ENCODE measurements at places on chromosomes 3 and 15.

DNA sequence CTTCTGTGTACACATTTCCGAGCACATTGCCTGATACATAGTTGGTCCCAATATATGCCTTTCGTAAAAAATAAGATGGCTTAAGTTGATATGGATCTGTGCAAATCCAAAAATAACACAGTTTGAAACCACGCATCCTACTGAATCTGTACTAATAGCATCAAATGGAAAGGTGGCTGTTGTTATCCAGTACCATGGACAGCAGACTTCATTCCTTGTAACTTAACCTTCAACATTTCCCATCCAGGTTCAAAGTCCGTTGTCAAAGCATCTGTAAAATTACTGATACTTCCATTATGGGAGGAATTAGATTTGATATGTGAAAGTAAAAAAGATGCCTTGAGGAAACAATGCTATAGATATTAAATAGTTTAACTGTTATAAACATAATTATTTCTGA is 65.5 kb upstream of the C3orf49 start:
- no peak for DNase-seq

DNA sequence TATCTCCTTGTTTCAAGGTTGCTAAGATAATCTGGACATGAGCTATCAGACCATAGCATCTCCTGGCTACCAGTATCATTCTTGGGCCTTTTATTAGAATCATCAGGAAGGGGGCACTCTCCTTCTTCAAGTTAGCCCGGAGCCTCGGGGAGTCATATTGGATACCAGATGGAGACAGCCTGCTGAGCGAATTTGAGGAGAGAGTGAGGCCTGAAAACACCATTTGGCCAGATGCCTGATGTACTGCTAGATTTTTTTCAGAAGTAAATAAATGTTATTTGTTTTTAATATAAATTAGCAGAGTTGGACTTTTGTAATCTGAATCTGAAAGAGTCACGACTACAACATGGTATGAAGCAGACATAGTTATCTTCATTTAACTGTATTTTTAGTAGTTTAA is 848.6 kb downstream of the IGSF11 start:
- no peak for DNase-seq

GRCh38 chr15:35876762-35877161 is 330.8 kb upstream of the DPH6 start:
- no peak for DNase-seq

- no peak for DNase-seq
Observed at GRCh38 chr3:101857301-101857741, 8.0 kb downstream of the NFKBIZ start.

- no peak for DNase-seq
Observed at GRCh38 chr3:175258763-175259162, 399.6 kb downstream of the NAALADL2 start.

GRCh38 chr3:179174898-179175297 is 26.7 kb downstream of the PIK3CA start:
- no peak for DNase-seq

DNA sequence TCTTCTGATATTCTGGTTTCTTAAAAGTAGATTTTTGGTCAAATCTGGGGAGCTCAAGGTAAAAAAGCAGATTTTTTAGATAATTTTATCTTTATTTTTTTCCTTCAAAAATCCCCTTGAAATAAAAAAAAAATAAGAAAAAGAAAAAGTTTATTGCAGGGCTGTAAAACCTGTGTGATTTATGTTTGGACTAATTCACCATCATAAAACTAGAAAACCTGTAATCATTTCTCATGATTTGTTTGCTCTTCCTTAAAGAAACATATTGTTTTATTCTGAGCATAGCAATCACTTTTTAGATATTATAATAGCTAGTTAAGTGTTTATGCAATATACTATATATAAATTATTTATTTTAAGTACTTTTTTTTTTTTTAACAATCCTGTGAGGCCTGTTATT is 68.0 kb downstream of the NEO1 start:
- DNase-seq = no peak

DNA sequence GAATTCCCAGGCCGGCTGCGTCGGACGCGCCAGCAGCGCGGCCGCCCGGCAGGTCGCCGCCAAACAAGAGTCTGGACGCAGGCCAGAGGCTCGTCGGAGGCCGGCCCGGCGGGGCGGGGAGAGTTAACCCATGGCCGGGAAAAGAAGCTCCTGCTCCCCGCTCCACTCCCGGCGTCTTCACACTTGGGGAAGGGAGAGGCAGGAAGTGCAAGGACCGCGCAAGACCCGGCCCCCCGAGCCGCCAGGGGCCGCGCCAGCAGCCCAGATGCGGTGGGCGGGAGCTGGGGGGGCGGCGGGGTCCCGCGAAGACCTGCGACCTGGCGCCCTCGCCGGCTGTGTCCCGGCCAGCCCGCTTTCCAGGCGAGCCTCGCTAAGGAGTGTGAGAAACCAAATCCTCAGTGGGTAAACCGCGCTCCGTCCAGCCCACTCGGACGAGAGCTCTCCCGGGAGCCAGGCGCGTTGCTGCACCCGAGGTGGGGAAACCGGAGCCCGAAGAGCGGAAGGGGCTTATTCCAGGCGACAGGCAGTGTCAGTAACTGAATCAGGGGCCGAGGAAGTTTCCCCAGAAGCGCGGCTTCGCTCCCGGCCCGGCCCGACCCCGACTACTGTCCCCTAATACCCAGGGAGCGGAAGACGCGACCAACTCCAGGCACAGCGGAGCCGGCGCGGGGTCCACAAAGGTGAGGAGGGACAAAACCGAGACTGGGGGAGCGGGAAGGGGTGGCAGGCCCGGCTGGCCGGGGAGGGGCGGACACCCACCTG is 721 bp downstream of the ADAMTS7 start:
- DNase-seq = no peak

- no peak for DNase-seq
Observed at GRCh38 chr15:57036352-57036751, 117.9 kb downstream of the TCF12 start.

- no peak for DNase-seq
Observed at GRCh38 chr3:35777563-35778554, 138.5 kb downstream of the ARPP21 start.

- DNase-seq = no peak
Observed at GRCh38 chr3:7766530-7766929, 735.1 kb upstream of the LMCD1 start.

DNA sequence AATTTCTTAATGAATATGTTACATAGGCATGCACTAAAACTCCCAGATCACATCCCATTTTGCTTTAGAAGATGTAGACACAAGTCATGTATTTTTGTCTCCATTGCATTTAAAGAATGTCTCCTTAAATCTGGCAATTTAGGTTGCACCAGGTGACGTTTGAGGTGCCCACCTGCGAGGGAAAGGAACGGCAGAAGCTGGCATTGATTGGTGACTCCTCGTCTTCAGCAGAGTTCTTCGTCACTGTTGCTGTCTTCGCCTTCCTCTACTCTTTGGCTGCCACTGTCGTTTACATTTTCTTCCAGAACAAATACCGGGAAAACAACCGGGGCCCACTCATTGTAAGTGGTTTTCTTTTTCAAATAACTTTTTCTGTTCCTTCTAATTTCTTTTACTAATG is 96.1 kb upstream of the SNTN start:
- no peak for DNase-seq

- no peak for DNase-seq
Observed at GRCh38 chr3:115341208-115341607, 194.1 kb upstream of the ZBTB20 start.

DNA sequence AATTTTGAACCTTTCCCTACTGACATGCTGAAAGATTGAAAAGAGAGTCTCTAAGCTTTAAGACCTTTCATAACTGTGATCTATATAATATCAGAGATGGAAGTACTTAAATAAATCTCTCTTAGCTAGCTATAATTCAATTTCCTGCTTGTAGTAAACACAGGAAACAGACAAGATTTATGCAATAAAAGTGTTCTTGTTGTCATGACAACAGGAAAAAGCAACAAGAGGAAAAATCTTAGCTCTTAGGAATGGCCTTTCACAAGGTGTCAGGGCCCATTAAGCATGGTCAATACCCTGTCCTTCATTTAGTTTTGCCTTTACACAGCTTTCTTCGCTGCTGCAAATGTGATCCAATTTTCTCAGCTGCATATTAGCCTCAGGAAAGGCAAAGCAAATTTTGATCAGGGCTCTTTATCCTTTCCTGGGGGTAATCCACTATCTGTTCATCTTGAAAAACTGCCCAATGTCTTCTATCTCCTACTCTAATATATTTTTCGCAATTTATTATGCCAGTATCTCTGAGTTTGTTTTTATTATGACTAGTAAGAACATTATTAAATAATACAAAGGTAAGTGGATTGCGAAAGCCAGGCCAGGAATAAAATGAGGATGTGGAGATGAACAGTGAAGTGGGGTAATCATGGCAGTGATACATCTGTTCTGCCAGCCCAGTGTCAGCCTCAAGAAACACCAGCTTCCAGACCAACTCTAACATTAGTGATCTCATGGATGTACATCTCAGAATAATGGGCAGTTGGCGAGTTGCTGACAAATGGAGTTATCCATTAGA is 28.7 kb downstream of the SIDT1 start:
- DNase-seq = no peak

DNA sequence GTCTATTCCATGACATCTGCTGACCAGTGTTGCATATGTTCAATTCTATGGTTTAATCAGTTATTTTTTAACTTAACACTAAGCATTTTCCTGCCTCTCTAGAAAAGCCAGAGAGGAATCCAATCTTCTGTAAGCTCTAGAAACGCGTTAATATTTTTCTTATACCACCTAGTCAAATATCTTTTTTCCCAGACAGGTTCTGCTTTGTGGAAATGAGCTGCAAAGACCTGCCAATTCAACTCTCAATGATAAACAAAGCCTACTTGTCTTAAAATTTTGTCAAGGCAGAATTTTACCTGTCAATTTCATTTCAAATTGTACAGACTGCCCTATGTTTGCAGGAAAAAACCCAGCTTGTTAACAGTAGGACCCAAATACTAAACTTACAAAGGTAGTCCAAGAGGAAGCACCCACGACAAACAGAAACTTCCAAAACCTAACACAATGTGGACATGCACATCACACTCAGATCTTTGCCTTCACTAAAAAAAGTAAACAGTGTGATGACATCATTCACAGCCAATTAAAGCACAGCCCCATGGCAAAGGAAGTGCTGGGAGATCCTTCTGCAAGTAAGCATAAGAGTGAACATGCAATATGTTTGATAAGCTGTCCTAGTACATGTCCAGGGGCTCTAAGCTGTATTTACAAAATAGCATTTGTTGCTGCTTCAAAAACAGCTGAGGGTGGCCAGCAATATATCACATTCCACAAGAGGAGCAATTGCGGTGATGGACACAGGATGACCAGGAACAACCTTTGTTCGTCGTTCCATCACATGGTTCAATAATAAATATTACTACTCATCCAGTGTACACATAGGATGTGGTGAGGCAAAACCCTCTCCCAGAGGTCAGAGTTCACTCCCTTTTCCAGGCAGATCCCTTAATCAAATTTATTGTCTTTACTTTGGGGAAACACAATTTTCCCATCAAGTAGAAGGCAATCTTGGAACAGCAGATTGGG is 139.4 kb upstream of the TSC22D2 start:
- no peak for DNase-seq

- DNase-seq = no peak
Observed at GRCh38 chr3:134976948-134977347, 181.9 kb downstream of the EPHB1 start.

DNA sequence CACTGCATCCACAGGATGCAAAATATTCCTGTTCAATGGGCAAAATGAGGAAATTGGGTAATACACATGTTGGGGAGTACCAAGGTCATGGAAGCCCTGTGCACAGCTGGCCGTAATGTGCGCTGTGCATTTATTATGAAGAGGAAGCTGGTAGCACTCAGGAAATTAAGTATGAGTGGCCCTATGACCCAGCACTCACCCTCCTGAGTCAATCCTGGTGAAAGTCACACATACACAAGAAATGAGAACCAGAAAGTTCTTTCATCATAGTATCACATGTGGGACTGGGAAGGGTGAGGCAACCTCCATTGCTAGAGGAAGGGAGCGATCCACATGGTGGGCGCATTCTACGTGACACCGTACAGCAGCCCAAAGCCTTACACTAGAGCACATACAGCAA is 11.4 kb upstream of the PRR20G start:
- DNase-seq = no peak

DNA sequence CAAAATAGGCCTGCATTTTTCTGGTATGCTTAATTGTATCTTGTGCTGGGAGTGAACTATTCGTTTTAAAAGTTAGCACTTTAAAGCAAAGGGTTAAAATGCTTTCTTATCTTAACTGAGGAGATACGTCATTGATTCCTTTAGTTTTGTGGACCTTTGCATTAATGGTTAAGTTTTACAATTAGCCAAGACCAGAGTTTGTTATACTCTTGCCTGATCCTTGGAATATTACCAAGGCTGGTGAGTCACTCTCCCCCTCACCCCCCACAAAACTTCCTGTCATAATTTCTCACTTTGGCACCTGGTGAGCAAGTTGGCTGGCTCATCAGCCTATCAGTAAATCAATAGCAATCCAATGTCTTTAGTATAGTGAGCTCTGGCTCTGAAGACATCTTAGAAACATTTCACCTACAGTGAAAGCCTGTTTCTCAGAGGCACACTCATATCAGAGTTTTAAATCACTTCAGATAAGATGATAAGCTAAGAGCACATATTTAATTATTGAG is 26.7 kb downstream of the SLC2A2 start:
- no peak for DNase-seq

GRCh38 chr3:38131621-38132369 is 5.1 kb downstream of the ACAA1 start:
- peak; percentile 61 for DNase-seq

- no peak for DNase-seq
Observed at GRCh38 chr3:115681736-115682135, 58.4 kb downstream of the GAP43 start.

GRCh38 chr15:62711691-62712454 is 330.7 kb upstream of the TPM1 start:
- no peak for DNase-seq

DNA sequence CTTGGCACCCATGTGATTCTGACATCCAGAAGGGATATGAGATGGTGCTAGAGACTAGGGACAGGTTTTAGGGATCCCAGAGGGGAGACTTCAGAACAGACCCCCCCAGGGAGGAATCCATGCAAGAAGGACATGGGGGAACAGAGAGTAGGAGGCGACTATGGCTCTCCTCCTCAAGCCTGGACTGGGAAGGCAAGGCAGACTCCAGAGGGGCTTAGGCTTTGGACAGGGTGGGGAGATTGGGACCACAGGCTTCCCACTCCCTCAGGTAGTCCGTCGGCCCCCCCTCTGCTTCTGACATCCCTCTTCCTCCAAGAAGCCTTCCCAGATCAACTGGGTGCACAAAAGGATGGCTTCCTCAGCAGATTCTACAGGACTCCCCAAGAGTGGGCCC is 3.0 kb upstream of the VIPR1 start:
- no peak for DNase-seq

All from hematopoietic multipotent progenitor cell treated with erythropoietin and hydrocortisone succinate and interleukin-3 and kit ligand, for 17 days (in vitro differentiated cells).